ENCODE measurements at places on chromosomes 1 and 21.

- DNase-seq = no peak
Measured at GRCh38 chr21:35229290-35229689, 180.2 kb upstream of the RUNX1 start.

DNA sequence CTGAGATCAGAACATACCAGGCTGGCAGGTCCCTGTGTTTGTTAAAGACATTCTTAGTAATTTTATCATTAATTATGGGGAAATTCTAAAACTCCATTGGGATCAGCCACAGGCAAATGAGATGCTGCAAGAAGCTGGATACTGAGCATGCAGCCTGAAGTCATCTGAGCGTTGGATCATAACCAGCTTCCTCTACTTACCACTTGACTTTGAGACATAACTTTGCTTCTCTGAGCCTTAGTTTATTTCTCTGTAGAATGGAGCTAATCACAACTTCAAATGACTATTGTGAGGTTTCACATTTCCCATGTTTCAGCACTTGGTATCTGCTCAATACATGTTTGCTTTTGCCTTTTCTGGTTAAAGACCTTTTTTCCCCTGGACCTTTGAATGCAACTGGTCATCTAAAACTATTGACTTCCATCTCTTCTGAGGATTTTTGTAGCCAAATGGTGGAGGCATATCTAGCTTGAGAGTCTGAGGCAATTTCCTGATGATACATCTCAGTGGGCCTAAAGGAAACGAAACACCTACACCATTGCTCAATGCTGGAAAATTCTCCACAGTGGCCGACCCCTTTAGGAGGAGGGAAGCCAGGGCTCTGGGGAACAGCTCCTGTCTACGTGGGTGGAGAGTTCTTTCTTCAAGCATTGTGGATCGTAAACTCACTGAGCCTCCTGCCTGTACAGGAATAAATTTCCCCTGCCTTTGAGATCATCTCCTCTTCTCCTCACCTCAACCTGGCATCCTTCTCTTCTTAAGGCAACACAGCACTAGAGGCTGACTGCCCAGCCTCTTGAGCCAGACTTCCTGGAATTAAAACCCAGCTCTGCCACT lies 109.1 kb upstream of the HOOK1 start:
- no peak for DNase-seq

DNA sequence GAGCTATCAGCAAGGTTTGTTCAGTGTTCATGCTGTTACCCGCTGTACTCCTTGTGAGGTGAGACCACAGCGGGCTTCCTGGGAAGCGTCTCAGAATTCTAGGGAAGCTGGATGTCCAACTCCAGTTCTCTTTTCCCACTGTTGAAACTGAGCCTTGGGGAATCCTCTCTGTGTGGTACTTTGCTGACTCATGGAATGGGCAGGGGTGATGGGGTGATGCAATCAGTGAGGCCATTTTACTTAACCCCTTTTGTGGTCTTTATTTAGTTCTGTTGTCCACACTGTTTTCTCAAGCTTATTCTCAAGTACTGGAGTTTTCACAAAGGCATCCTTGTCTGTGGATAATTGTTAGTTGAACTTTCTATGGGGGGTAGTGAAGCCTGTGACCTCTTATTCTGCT lies 42.6 kb downstream of the ACKR1 start:
- DNase-seq = no peak

- no peak for DNase-seq
Measured at GRCh38 chr1:155840386-155840785, 16.6 kb downstream of the GON4L start.

- DNase-seq = no peak
Measured at GRCh38 chr1:155043793-155044192, 7.3 kb upstream of the ADAM15 start.

- DNase-seq = no peak
Measured at GRCh38 chr1:22359427-22359826, 92.2 kb upstream of the ZBTB40 start.

- DNase-seq = no peak
Measured at GRCh38 chr21:14737284-14737691, 191.2 kb upstream of the SAMSN1 start.

- no peak for DNase-seq
Measured at GRCh38 chr21:45169682-45170081, 95.3 kb downstream of the ADARB1 start.

DNA sequence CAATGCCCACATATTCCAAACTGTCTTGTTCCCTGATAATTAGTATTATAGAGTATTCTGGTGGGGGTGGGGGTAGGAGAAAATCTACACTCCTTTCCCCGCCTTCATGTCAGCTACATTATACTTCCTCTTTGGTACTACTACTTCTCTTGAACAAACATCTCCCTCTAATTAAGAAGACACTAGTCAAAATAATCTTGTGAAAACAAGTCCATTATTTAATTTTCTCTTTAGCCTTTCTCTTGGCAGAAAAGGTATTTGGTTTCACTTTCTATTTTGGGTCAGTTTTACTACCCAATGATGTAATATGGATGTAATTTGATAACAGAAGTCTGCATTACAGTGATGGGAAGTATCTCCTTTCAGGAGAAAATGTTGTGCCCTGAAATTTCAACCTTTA lies 22.5 kb downstream of the NTMT2 start:
- DNase-seq = no peak

DNA sequence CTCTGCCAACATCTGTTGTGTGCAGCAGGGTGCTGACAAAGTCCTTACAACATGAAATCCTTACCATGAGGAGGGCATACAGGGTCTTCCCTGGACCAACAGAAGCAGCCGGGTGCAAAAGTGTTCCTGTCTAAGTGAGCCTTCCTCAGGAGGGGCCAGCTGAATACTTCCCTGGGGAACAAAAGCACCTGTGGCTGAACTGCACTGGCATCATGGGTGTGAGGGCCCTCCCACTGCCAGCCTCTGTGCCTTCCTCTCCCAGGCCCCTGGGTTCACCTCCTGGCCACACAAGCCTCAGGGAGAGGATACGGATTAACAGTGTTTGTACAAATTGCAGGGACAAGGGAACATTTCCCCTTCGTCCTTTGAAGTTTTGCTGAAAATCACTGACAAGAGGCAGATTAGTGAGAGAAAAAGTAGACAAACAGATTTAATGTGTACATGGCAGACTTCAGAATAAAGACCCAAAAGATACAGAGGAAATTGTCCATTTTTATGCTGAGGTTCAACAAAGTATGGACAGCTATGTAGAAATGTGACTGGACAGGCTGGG lies 91.0 kb upstream of the PPM1J start:
- DNase-seq = no peak

GRCh38 chr1:151156515-151156819 lies at the start of gene TNFAIP8L2:
TSS of gene TNFAIP8L2 (plus strand) at chr1:151156649. CDS start at chr1:151158698, 2,049 bp downstream.
- peak; percentile 72 for DNase-seq

DNA sequence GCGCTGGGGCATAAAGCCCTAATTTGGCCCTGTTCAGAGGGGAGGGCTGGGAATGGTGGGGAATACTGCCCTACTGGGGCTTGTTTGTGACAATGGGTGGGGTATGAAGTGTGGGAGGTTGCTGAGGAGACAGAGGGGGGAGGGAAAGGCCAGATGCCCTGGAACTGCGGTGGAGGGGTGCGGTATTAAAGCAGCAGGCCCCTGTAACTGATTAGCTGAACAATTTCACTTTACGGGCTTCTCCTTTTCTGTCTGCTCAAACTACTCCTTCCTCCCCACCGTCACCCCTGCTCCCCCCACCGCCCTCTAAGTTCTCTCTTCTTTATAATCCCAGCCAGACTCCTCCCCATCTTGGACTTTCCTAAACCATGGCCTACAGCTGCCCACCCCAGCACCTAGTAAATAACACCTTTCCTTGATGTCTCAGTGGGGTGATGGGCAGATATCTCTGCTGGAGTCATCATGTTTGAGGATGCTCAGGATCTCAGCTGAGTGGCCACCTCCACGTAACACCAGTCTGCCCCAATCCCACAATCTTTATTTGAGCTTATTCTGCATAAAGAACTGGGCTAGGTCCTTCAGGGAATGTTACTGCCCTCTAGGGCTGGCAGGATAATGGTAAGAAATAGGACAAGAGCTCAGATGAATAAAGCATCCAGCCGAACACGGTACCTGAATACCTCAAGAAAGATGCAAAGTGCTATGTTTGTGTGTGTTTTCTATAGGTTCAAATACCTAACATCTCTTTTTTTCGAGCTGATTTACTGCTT lies 33.5 kb downstream of the XCL1 start:
- no peak for DNase-seq

DNA sequence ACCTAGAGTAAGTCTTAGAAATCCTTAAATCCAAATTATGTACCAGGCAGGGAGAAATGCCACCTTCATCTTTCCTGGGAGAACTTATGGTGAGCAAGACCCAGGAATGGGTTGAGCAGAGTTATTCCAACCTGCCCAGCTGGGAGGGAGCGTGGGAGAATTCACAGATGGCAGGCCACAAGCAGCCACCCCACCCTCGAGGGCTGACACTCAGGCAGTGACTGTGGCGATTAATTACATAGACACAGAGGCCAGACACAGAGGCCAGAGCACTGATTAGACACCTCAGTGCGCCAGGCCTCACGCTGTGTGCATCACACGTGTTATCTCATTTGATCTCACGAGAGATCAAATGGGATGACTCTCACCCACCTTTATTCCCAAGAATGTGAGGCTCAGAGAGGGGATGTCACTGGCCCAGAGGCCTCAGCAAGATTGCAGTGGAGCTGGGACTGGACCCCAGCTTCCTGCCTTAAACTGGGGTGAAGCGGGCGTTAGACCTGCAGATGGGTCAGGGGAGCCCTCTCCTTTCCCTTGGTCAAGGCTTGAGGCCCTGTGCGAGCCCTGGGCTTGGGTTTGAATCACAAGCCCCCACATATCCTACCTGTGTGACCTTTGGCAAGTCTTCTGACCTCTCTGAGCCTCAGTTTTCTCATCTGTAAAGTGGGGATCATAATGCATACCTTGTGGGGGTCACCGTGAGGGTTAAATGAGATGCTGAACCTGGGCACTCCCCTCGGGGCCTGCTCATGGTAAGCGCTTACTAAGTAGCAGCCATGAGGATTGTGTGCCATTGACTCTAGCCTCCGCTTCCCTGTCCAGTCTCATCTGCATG lies 28.8 kb upstream of the PADI4 start:
- no peak for DNase-seq

DNA sequence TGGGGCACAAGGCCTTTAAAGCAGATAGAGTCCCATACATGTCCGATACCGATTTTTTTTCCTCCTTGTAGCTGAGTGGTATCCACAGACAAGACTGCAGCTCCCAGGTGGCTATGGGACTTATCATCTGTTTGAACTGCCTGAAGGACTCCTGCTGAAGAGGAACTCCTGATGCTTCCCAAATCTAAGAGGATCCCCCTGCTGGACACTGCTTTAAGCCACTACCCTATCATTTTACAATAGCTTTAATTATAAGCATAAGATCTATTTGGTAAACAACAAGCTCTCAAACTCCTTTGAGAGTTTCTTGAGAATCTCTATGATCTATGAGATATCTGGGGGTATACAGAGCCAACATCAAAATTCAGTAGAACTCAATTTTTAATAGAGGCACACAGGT lies 11.7 kb downstream of the NDC1 start:
- DNase-seq = no peak

DNA sequence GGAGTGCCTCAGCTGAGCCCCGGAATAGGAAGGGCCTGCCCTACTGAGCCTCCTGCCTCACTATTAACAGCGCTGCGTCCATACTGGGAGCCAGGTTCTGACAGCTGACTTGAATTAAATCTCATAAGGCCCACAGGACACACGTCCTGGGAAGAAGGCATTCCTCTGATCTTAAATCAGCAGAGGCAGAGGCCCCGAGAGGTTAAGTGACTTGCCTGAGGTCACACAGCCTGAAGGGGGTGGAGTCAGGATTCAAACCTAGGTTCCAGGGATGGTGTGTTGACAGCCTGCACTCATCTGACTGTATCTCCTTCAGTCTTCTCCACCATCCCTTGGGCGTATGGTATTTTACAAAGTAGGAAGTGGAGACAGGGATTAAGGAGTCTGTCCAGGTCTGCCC lies 79.8 kb downstream of the AJAP1 start:
- no peak for DNase-seq

DNA sequence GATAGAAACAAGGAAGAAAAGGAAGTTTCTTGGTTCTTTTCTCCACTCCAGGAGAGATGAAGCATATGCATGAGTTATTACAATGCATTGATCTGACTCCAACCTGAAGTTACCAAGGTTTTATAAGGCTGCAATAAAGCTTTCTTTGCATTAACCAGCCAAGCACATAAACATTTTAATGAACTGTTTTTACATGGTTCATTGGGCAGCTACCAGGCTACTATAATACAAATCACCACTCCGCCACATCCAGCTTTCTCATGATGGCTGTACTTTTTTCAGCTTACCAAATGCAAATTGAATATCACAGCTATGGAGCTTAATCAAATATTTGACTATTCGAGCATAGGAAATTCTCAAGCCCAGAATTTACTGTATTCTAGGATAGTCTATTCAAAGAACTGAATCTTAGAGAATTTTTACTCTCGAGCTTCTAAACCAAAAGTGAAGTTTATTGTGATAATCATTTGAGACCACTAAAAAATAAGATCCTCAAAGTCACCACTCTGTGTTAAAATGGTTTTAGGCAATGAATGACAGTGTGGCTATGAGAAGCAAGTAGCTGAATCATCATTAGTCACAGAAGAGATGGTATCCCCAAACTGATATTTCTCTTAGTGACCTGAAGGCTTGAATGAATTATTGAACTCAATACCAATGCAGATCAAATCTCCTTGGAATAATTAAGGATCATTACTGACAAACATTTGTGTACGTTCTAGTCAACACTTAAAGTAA lies 58.6 kb upstream of the ZNF281 start:
- no peak for DNase-seq

DNA sequence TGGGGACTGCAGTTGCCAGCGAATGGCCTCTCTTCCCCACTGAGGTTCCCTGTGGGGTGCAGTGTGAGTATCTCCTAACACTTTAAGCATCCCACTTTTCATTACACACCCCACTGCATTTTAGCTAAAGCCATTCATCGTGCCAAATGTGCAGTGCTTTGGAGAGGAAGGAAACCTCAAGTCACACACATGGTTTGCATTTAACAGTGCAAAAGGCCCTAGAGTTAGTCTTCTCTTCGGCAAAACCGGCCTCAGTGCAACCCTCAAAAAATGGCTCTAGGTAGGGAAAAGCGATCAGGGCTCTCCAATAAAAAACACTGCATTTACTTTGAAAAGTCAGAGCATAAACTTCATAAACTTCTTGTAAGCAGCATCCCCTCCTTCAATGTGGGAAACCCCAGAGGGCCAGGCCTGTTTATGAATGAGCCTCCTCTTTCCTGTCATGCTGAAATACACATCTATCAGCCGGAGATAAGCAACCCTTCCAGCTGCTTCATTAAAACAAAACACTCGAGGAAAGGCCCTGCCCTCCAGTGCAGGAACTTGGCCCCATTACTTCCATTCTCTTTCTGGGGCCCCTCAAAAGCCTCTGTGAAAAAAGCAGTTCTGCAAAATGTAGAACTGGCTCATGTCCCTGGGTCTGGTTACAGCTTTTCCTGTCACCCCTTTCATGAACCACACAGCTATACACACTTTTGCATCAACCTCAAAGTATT lies 184.0 kb downstream of the CDC7 start:
- DNase-seq = peak; percentile 61
